Aorta (tissue), 5 donors: ENCODE measurements at places on chromosomes 1 and 21. TPM values are rescaled to one million over a fixed set of nuclear protein-coding genes. Genes with fewer than 3 reads are reported as not detected.
A peak's percentile ranks its signal among the peaks of the same experiment; 100 is the strongest.

Gene DENND2D
- 12.3 TPM for total RNA-seq

GRCh38 chr1:154716011-154716410 is 108.0 kb upstream of the ADAR start:
- H3K27ac ChIP-seq = no peak overlapping the region
- H3K4me3 ChIP-seq = no peak overlapping the region
- no peaks in the 10 kb centered on the region for H3K4me1 ChIP-seq

GRCh38 chr1:194289569-194290266 is 1103.3 kb upstream of the B3GALT2 start:
- H3K27ac ChIP-seq = no peak overlapping the region
- H3K4me1 ChIP-seq = no peaks in the 10 kb centered on the region
- H3K4me3 ChIP-seq = no peak overlapping the region
- H3K27me3 ChIP-seq = no peaks in the 10 kb centered on the region
- no peaks in the 10 kb centered on the region for H3K36me3 ChIP-seq

- DNase-seq = no peak
- no peaks in the 10 kb centered on the region for H3K27me3 ChIP-seq
- H3K27ac ChIP-seq = no peak overlapping the region
- H3K4me3 ChIP-seq = no peak overlapping the region
- no peaks in the 10 kb centered on the region for H3K36me3 ChIP-seq
- no peaks in the 10 kb centered on the region for H3K4me1 ChIP-seq
Measured at GRCh38 chr1:69055194-69055593, 512.5 kb upstream of the LRRC7 start.

Gene CHRNB2
- not detected for total RNA-seq

- H3K27me3 ChIP-seq = no peaks in the 10 kb centered on the region
- no peaks in the 10 kb centered on the region for H3K4me1 ChIP-seq
- no peaks in the 10 kb centered on the region for H3K36me3 ChIP-seq
- no peak overlapping the region for H3K4me3 ChIP-seq
- H3K27ac ChIP-seq = no peak overlapping the region
Measured at GRCh38 chr1:203584035-203584434, 42.6 kb upstream of the ATP2B4 start.

DNA sequence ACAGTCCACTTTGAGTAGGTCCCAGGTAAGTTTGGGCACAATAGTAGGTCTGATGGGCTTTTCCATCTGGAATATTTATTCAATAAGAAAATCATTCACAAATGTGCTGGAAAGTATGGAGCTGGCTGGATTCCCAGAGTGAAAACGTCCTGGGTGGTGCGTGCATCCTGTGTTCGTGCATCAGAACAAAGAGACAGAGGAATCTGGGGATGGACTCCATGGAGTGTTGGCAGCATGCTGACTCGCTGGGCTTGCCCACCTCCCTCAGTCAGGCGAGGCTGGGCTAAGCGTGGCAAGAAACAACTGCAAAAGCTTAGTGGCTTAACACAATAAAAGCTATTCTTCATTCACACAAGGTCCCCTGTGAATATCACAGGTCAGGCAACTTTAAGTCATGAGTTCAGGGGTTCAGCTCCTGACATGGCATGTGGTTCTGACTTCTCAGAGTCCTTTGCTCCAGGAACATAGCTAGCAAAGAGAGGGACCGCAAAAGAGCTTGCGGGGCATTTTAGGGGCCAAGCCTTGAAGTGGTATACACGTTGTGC is 151.6 kb upstream of the ZNF644 start:
- H3K27ac ChIP-seq = no peak overlapping the region
- no peak overlapping the region for H3K4me3 ChIP-seq
- no peaks in the 10 kb centered on the region for H3K4me1 ChIP-seq
- DNase-seq = no peak
- H3K27me3 ChIP-seq = no peaks in the 10 kb centered on the region
- no peaks in the 10 kb centered on the region for H3K36me3 ChIP-seq

GRCh38 chr1:59445040-59445439 is 148.1 kb downstream of the FGGY start:
- no peaks in the 10 kb centered on the region for H3K36me3 ChIP-seq
- no peak overlapping the region for H3K4me3 ChIP-seq
- H3K4me1 ChIP-seq = peaks cover 3% of the 10 kb centered on the region
- DNase-seq = no peak
- no peaks in the 10 kb centered on the region for H3K27me3 ChIP-seq
- H3K27ac ChIP-seq = peak overlapping the region; percentile 79

- no peak overlapping the region for H3K27ac ChIP-seq
- no peaks in the 10 kb centered on the region for H3K36me3 ChIP-seq
- H3K4me1 ChIP-seq = no peaks in the 10 kb centered on the region
- H3K4me3 ChIP-seq = no peak overlapping the region
- DNase-seq = no peak
- no peaks in the 10 kb centered on the region for H3K27me3 ChIP-seq
Measured at GRCh38 chr1:236204656-236205055, 62.3 kb downstream of the GPR137B start.

DNA sequence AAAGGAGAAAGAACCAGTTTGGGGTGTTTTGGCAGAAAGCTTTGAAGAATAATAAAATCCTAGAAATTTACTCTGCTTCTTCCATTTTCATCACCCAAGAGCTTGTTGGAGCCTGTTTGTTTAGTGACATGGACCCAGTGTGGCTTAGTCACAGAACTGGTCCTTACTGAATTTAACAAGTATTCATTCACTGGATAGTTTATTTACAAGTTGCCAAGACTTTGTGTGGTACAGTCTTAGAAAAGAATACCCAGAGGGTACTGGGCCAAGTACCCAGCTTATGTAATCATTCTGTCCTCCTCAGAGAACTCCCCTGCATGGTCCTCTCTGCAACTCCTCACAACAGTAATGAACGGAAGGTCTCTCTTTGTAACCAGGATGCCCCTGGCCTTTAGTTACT is 16.4 kb downstream of the RAB4A start:
- DNase-seq = no peak
- H3K27ac ChIP-seq = no peak overlapping the region
- H3K4me3 ChIP-seq = no peak overlapping the region
- peaks cover 5% of the 10 kb centered on the region for H3K4me1 ChIP-seq
- no peaks in the 10 kb centered on the region for H3K36me3 ChIP-seq

- no peak overlapping the region for H3K27ac ChIP-seq
- H3K4me1 ChIP-seq = no peaks in the 10 kb centered on the region
- no peaks in the 10 kb centered on the region for H3K27me3 ChIP-seq
- no peak for DNase-seq
- no peaks in the 10 kb centered on the region for H3K36me3 ChIP-seq
- no peak overlapping the region for H3K4me3 ChIP-seq
Measured at GRCh38 chr1:89692601-89693521, 59.9 kb downstream of the LRRC8C start.

- no peak within 1 kb of the TSS for H3K27ac ChIP-seq
- H3K4me3 ChIP-seq = no peak within 1 kb of the TSS
- DNase-seq = no peak
- no peaks in the 10 kb centered on the region for H3K27me3 ChIP-seq
- no peaks in the 10 kb centered on the region for H3K36me3 ChIP-seq
Measured at GRCh38 chr1:186461014-186461413, at the start of gene PDC. PDC (minus strand) TSS chr1:186461114; CDS start chr1:186449459, 11,655 bp downstream.

DNA sequence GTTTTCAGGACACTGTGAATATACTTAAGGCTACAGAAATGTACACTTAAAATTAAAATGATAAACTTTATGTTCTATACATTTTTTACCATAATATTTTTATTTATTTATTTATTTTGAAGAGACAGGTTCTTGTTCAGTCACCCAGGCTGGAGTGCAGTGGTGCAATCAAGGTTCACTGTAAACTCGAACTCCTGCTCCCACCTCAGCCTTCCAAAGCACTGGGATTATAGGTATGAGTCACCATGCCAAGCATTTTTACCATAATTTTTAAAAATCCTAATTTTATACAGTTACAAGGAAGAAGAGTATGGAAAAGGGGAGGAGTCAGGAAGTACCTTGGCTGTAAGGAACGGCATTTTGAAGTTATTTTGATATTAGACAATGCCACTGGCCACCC is 23.6 kb upstream of the ANGPTL3 start:
- no peaks in the 10 kb centered on the region for H3K36me3 ChIP-seq
- no peaks in the 10 kb centered on the region for H3K4me1 ChIP-seq
- no peak for DNase-seq
- H3K27me3 ChIP-seq = no peaks in the 10 kb centered on the region
- no peak overlapping the region for H3K27ac ChIP-seq

Gene SYTL1
- 3.7 TPM for total RNA-seq

GRCh38 chr1:75234562-75234961 is 100.4 kb downstream of the LHX8 start:
- DNase-seq = no peak
- H3K4me3 ChIP-seq = no peak overlapping the region
- no peaks in the 10 kb centered on the region for H3K36me3 ChIP-seq
- no peak overlapping the region for H3K27ac ChIP-seq
- no peaks in the 10 kb centered on the region for H3K27me3 ChIP-seq

DNA sequence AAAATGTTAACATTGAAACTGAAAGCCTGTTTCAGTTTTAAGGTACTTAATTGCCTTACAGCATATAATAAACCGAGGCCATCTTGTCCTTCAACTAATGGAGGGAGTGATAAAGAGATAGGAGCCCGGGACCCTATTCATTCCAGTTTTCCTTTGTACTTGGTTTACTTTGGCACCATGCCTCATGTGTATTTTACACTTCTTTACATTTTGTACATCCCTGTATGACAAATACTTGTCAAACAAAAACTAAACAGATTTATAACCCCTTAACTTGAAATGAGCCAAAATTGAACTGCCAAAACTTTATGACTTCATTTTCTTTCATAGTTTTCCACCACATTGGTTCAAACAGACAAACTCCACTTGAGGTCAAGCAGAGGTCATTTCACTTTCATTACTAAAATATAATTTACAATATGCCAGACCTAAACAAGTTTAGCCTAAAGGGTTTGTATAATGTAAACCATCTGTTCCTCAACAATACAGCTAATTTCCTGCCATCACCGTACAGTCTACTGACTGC is 30.9 kb upstream of the UBE2U start:
- H3K4me1 ChIP-seq = peaks cover 8% of the 10 kb centered on the region
- H3K4me3 ChIP-seq = no peak overlapping the region
- no peak for DNase-seq
- H3K27me3 ChIP-seq = no peaks in the 10 kb centered on the region

DNA sequence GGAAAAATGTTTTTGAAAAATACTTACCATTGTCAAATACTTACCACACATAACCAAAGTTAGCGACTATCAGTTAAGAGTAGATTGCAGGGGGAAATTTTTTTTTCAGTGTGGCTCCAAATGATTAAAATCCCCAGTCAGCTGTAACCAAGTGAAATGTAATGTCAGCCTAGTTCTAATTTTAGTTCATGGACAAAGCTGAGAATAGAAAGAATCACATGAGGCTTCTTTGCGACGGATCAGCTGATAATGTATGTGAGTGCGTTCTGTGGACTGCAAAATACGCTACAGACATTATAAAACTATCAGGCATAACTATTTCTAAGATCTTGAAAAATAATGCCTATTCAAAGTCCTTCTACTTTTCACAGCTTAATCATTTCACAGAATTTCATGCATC is at the start of gene LRRC39:
Gene LRRC39 (minus strand): TSS at position 166 of the 400 bp plus-strand sequence. CDS start 9,740 bp downstream, outside the sequence.
- H3K27ac ChIP-seq = no peak within 1 kb of the TSS
- no peaks in the 10 kb centered on the region for H3K4me1 ChIP-seq
- no peak within 1 kb of the TSS for H3K4me3 ChIP-seq
- H3K27me3 ChIP-seq = no peaks in the 10 kb centered on the region

Gene COL24A1
- total RNA-seq = 2.2 TPM

DNA sequence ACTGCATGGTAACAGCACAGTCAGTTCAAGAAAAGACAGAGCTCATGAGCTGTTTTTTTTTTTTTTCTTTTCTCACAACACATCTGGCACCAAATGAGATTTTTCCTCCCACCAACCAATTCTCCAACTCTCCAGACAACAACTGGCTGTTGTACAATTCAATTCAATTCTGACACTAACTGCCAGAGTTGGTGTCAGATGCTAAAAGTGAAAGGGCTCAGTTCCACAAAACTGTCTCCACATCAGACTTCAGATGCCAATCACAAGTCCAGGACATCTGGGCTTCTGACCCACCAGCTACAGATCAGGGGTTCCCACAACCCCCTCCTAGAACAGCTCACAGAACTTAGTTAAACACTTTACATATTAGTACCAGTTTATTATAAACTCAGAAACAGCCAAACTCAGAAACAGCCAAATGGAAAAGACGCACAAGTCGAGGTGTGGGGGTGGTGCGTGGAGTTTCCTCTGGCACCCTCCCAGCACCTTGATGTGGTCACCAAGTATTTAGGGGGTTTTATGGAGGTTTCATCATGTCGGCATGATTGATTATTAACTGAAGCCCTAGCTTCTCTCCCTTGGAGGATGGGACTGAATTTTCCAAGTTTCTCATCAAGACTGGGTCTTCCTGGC is 39.2 kb upstream of the LRRC8D start:
- H3K27me3 ChIP-seq = no peaks in the 10 kb centered on the region
- no peak for DNase-seq
- no peaks in the 10 kb centered on the region for H3K4me1 ChIP-seq
- H3K4me3 ChIP-seq = no peak overlapping the region
- no peaks in the 10 kb centered on the region for H3K36me3 ChIP-seq

GRCh38 chr1:106049595-106049994 is 1006.9 kb upstream of the PRMT6 start:
- no peak overlapping the region for H3K27ac ChIP-seq
- H3K36me3 ChIP-seq = no peaks in the 10 kb centered on the region
- DNase-seq = no peak
- no peaks in the 10 kb centered on the region for H3K4me1 ChIP-seq
- H3K27me3 ChIP-seq = no peaks in the 10 kb centered on the region

GRCh38 chr1:209577346-209577745 is 6.2 kb upstream of the CAMK1G start:
- no peak for DNase-seq
- H3K4me1 ChIP-seq = no peaks in the 10 kb centered on the region
- no peak overlapping the region for H3K27ac ChIP-seq

DNA sequence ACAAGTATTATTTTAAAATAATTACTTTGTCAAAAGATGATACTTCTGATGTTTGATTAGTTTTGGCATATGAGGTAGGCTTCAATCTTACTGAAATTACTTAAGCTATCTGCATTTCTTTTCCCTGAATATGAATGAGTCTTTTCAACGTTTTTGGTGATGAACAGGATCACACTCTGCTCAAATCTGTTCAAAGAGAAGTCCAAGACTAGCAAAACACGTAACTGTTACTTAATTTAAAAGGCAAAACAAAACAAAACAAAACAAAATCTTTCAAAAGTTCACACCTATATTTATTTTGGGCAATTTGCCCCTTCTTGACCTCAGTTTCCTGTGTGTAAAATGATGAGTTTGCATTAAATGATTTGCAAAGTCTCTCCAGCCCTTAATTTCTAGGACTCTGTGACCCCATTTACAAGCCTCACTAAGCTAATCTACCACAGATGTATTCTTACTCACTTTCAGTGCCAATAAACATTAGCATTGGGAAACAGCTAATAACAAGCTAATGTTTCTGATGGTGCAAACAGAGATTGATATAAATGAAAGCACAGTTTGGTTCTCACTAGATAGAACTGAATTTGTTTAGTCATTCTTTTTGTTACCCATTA is 865.4 kb downstream of the LTN1 start:
- no peak overlapping the region for H3K4me3 ChIP-seq
- DNase-seq = no peak
- H3K4me1 ChIP-seq = no peaks in the 10 kb centered on the region
- H3K36me3 ChIP-seq = no peaks in the 10 kb centered on the region

- peaks cover 2% of the 10 kb centered on the region for H3K4me1 ChIP-seq
- no peaks in the 10 kb centered on the region for H3K36me3 ChIP-seq
- DNase-seq = no peak
- no peak overlapping the region for H3K4me3 ChIP-seq
- H3K27me3 ChIP-seq = no peaks in the 10 kb centered on the region
Measured at GRCh38 chr1:94039871-94040569, 80.9 kb downstream of the ABCA4 start.
